Activated CD4-positive, alpha-beta memory T cell treated with anti-CD3 and anti-CD28 coated beads, Interleukin-2, amount 10 ng/mL, durations not matched to agents 7 days and 5 days (primary cell): ENCODE measurements at places on chromosomes 7 and 10.

DNA sequence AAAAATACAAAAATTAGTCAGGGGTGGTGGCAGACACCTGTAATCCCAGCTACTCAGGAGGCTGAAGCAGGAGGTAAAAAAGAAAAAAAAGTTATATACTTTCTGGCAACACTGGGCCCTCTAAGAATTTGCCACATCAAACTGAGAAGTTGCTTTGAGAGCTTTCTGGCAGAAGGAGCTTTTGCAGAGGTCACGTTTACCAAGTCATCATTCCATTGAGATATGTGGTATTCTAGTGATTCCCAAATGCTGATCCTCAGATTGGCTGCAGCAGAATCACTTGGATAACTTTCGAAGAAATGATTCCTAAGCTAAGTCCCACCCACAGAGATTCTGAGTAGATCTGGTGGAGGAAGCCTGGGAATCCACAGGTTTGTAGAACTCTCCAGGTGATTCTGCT, 80.5 kb downstream of the ADAM22 start:
- no peaks in the 10 kb centered on the region for H3K4me1 ChIP-seq
- no peaks in the 10 kb centered on the region for H3K36me3 ChIP-seq
- no peaks in the 10 kb centered on the region for H3K27me3 ChIP-seq
- H3K4me3 ChIP-seq = no peak overlapping the region
- DNase-seq = no peak

- DNase-seq = peak; percentile 42
- H3K27ac ChIP-seq = peak overlapping the region; percentile 4
- peaks cover 28% of the 10 kb centered on the region for H3K4me1 ChIP-seq
- H3K36me3 ChIP-seq = peaks cover 4% of the 10 kb centered on the region
- no peak overlapping the region for H3K4me3 ChIP-seq
Observed at GRCh38 chr7:25894002-25894901, 257.7 kb upstream of the NFE2L3 start.

DNA sequence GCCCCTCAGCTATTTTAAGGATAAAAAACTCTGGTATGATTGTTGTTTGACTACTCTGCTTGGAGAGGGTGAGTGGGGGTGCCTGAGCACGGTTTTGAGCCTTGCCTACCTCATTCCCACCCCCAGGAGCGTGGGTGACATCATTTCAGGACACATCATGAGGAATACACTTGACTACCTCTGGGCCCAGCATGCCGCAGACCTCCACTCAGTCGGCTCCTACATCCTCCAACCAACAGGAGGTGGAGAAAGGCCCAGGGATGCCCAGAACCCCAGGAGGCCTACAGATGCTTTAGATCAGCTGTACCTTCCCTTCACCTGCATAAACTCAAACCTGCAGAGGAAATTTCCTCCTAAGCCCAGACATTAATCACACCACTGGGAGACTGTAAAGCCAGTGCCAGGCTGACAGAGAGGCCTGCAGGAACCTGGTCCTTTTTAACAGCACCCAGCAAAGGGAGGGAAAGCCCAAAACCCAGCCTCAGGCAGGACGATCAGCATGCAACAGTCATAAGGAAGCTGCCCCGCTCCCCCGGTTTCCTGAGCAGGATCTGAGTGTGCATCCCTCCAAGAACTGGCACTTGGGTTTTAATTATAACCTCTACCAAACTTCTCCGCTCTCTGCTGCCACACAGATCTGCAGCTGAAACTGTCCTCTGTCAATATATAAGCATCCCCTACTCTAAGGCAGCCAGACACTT, 61.7 kb upstream of the ZNRF2 start:
- no peaks in the 10 kb centered on the region for H3K36me3 ChIP-seq
- H3K4me3 ChIP-seq = no peak overlapping the region
- no peak for DNase-seq
- no peak overlapping the region for H3K27ac ChIP-seq
- H3K4me1 ChIP-seq = peaks cover 13% of the 10 kb centered on the region

DNA sequence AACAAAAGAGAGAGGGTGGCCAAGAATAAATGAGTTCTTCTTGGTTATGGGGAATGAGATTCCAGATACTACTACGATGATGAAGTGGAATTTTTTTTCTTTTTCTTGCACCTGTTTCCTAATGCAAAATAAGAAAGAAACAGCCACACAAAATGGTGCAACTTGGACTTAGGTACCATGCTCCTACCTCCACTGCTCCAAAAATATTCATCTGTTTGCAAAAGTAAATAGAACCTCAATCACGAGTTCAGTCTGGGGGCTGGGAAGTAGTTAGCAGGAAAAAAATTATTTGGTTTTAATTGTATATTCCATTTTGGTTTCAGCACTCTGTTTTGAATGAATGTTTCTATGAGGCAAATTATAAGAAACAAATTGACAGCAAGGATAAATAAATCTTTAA, 73.5 kb downstream of the SLC25A13 start:
- no peak overlapping the region for H3K27ac ChIP-seq
- no peaks in the 10 kb centered on the region for H3K27me3 ChIP-seq
- no peak overlapping the region for H3K4me3 ChIP-seq
- H3K4me1 ChIP-seq = no peaks in the 10 kb centered on the region
